ENCODE measurements at places on chromosomes 11 and 22.

DNA sequence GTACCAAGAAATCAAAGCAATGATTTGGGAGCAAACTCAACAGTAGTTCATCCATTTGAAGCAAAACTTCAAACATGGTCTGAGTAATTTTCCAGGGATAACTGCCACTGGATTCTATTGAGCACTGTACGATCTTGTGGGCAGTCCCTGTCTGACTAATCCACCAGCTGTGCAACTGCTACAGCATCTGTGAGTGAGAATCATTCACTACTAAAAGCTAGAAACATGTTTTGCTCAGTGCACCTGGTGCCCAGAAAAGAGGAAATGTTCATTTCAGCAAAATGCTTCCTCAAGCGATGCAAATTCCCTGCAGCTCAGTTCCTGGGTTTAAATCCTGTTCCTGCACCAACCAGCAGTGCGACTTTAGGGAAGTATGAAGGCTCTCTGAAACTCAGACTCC is 1077.9 kb downstream of the DLG2 start:
- no peak for DNase-seq

- no peak for DNase-seq
Observed at GRCh38 chr22:23418159-23418788, 161.8 kb downstream of the IGLL1 start.

DNA sequence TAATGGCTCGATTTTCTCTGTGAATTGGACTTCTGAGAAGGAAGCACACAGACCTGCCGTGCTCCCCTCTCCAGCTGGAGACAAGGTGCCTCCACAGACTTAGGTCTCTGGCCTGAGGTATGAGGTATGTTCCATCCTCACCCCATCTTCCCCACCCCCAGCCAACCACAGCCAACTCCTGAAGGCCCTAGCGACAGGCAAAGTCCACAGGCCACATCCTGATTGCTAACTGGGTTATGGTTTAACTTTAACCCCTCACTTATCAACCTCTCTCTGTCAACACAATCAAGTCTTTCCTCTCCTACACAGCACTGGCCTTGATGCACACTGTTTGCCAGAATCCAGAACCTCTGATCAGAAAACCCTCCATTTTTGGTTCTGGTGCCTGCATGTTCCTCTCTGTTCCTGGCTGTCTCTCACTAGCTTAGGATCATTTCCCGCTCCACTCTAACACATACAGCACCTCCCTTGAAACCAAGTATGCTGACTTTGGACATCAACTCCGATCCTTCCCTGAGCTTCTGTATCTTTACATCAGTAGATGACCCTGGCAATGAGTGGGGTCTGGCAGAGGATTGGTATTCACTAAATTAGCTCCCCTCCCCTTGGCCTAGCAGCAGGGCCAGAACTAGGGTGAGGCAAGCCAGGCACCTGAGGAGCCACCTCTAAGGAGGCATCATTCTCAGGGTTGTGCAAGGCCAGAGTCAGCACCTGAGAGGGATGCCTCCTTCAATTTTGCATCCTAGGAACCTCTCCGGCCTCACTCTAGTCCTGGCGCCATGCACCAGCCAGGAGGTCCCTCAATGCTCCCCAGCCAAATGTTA is 22.0 kb downstream of the JAML start:
- no peak for DNase-seq

DNA sequence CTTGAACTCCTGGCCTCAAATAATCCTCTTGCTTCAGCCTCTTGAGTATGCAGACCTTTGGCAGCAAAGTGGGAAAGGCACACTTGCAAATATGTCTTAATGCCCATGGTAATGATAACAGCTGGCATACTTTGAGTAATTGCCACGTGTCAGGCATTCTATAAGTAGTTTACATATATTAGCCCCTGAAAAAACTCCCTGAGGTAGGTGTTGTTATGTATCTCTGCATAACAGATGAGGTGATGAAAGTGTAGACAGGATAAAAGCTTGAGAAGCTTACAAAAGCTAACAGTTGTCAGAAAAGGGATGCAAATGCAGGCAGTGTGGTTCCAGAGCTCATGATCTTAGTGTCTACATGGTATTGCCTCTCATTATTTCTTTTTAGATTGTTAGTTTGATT is 291.1 kb upstream of the C11orf87 start:
- DNase-seq = no peak

GRCh38 chr11:20452585-20452984 is 65.1 kb downstream of the PRMT3 start:
- no peak for DNase-seq

- no peak for DNase-seq
Observed at GRCh38 chr22:43007519-43008102, 7.3 kb downstream of the PACSIN2 start.

DNA sequence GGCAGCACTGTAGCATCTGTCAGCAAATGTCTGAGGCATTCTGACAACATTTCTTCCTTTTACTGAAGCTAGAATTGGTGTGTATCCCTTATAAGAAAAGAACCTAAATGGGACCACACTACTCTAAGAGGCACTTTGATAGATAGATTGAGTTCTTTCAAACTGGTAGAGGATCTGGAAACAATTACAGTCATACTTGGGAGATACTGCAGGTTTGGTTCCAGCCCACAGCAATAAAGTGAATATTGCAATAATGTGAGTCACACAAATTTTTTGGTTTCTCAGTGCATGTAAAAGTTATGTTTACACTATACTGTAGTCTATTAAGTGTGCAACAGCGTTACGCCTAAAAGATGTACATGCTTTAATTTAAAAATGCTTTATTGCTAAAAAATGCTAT is 96.9 kb downstream of the SBF2 start:
- no peak for DNase-seq

DNA sequence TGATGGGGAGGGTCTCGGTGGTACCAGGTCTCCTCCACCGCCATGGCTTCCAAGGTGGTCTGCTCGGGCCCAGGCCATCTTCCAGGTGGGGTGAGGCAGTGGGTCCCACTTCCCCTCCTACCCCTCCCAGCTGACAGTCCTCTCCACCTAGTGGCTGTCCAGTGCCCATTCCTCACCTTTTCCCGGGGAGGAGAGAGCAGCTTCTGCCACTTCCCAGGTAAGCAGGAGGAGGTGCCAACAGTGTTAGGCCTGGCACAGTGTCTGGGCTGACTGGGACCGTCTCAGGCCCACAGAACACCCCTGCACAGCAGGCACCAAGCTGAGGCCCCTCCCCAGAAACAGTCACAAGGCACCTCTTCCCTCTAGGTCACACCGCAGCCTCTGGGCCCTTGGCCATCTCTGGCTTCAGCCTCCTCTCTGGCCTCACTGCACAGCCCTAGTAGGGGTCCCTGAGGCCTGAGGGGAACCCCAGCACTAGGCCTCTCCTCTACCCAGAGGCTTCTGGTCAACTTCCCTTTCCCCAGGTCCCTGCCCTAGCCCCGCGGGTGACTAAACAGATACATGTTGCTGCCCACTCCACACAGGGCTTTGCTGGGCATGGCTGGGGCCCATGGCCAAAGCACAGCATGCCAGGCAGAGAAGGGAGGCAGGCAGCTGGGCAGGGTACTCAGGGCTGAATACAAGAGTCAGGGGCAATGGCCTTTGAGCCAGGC is 2.3 kb upstream of the ANKRD13D start:
- DNase-seq = no peak

DNA sequence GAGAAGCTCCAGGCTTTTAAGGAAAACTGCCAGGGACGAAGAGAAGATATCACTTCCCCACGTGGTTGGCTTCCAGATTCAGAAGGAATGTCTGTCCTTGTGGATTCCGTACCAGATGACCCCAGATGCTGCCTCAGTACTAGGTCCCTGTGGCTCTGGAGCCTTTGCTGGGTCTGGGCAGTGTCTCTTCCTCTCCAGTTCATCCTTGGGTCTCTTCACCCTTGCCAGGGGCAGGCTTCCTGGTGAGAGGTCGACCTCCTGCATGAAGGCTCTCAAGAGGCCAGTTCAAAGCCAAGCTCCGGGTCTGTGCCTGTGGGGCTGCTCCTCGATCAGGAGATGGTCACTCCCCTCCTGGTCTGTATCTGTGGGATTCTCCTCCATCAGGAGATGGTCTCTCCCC is 74.7 kb upstream of the B3GAT1 start:
- no peak for DNase-seq

GRCh38 chr11:118596224-118597146 is 10.9 kb upstream of the PHLDB1 start:
- DNase-seq = no peak

- DNase-seq = no peak
Observed at GRCh38 chr22:22452211-22452610, 56.3 kb downstream of the ZNF280B start.

DNA sequence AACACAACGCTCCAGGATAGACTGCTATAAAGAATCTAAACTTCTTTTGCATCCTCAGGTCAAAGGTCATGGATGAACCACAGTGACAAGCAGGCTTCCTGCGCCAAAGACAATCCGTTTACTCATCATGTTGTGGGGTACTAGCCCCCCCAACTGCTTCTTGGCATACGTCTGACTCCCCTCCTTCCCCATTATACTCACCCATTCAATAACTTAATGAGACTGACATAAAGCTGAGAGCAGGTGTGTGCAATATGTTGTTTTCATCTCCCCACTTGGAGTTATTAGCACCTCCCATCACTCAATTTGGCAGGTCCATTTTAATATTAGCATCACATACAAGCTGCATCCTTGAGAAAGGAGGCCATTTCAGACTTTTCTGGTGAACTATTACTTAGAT is 157.1 kb downstream of the CADM1 start:
- no peak for DNase-seq

DNA sequence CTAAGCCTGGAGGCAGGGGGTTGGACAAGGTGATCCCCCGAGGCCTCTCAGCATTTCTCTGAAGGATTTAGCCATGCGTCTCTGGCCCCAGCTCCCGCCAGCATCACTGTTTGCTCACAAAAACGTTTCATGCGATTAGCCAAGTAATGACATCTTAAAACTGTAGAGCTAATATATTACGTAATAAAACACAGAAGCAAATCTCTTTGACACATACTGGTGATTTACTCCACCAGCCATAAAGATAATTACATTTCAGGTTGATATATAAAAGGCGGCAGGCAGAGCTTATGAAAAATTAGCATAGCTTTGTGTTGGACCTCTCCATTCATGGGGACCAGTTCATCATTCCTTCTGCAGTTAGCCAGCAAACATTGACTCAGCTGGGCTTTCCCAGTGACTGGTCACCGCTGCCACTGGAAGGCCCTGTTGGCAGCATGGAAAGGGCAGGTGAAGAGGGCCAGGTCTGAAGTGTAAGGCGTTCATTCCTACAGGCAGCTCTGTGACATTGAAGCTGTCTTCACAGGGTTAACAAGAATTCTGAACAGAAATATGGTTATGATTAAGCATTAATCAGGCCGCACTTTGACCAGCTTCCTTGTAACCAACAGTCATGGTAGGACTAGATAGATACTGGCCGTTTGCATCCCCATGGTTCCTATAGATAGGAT is 150.3 kb downstream of the NECTIN1 start:
- DNase-seq = no peak
